NK-92 treated with Interleukin-12 subunit alpha and Interleukin-12 subunit beta, amount 100 ng/mL, for 24 hours (cell line): ENCODE measurements at places on chromosomes 16 and 17.

GRCh38 chr17:5446786-5447185 is 7.8 kb upstream of the C1QBP start:
- no peak for DNase-seq

DNA sequence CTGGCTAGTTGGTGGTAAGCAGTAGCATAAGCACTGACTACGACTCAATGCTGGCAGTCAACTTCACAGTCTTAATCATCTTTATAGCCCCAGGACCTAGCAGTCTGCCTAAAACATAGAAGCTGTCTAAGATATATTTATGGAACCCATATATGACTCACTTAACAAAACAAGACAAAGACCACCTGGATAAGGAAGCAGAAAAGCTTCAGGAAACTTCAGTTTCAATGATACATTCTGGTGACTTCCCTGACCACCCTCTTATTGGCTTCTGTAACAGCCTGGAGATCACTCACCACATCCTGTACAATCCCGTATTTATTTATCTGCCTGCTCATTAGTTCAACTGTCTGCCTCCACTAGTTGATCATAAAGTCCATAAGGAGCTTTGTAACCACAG is 95.5 kb downstream of the PMP22 start:
- DNase-seq = no peak

DNA sequence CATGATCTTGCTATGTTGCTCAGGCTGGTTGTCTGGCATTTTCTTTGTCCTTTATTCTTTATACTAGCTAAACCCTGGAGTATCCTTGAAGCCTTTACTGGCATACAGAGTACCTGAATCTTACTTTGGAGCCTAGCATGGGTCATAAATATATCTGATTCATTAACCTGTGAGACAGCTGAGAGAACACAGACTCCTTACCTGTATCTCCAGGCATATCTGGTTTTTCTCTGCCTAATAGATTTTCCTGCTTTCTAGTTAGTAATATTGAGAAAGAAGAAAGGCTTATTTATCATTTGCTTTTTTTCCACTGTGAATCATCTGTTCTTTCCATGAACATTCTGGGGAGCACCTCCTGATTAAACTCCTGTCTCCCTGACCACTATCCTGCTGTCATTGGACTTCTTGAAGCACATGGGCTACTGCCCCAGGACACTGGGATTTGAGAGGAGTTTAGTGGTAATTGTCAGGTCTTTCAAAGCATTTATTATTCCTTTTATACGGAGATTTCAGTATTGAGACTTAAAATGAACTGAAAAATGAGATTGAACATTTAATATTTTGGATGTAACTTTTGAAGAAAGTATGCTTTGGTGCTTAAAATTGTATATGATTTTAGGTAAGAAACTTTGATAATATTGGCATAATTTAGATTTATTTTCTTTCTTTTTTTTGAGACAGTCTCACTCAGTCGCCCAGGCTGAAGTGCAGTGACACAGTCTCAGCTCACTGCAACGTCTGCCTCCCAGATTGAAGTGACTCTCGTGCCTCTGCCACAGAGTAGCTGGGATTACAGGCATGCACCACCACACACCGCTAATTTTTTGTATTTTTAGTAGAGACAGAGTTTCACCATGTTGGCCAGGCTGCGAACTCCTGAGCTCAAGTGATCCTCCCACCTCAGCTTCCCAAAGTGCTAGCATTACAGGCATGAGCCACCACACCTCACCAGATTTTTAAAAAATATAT is 8.6 kb downstream of the PDP2 start:
- DNase-seq = no peak

- no peak for DNase-seq
These were observed 57.9 kb upstream of the CNEP1R1 start for GRCh38 chr16:49967012-49967559.

DNA sequence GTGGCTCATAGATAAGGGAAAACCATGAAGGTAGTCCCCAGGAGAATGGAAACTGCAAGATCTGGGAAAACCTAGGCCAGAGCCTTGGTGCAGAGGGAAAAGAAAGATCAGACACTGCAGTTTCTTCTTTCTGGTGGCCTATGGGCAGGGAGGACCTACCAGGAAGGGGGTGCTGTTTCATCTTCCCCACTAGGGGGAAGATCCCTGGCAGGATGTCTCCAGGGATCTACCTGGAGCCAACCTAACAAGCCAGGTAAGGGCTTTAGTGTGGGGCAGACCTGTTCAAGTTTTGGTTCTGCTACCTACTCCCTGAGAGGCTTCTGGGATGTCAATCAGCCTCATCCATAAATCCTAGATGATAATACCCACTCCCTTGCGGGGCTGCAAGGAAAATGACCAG is 21.4 kb downstream of the TOM1L2 start:
- no peak for DNase-seq

GRCh38 chr16:27368358-27368722 is 33.6 kb upstream of the IL21R start:
- DNase-seq = no peak

- DNase-seq = no peak
These were observed 415.3 kb upstream of the C16orf82 start for GRCh38 chr16:26651464-26651863.

GRCh38 chr16:24478401-24478800 is 61.0 kb upstream of the RBBP6 start:
- DNase-seq = no peak

DNA sequence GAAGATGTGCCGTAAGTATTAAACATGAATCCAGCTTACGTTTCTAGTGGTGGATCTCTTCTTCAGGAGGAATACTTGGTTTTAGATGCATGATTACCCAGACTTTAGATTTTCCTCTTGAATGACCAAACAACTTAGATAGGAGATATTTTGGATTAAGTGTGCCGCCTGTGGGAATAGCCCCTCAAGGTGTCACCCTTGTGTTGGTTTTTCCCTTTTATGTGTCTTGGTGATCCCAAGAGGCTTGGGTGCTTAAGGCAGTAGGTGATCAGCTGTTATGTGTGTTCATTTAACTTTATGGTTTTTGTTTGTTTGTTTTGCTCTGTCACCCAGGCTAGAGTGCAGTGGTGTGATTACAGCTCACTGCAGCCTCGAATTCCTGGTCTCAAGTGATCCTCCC is 115.1 kb downstream of the PPM1E start:
- DNase-seq = no peak

DNA sequence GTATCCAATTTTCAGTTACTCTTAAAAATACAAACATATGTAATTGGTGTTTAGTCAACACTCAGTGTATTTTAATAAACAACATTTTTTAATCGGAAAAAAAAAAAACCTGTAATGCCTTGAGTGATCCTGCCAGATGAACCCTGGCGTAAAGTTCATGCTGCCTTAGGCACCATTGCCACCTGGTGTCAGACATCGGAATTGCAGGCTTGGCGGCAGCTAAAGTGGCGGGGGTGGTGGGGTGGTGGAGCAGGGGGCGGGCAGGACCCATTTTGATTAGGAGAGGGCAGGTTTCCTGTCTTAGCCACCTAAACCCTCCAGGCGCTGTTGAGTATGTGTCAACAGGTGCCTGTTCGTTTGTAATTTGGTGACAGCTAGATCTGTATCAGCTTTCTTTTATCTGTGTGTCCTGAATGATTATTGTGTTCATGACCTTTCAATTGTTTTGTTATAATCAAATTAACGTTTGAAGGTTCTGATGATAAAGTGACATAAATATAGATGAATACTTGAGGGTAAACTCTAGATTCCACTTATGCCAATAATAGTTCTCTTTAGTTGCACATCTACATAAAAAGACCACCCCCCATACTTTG is 588.7 kb downstream of the CDH13 start:
- peak; percentile 62 for DNase-seq

GRCh38 chr17:66495035-66495434 is 192.6 kb downstream of the PRKCA start:
- no peak for DNase-seq

GRCh38 chr17:63356337-63356757 is 89.8 kb downstream of the CYB561 start:
- no peak for DNase-seq

GRCh38 chr16:1788095-1788707 is 5.3 kb downstream of the IGFALS start:
- DNase-seq = no peak

DNA sequence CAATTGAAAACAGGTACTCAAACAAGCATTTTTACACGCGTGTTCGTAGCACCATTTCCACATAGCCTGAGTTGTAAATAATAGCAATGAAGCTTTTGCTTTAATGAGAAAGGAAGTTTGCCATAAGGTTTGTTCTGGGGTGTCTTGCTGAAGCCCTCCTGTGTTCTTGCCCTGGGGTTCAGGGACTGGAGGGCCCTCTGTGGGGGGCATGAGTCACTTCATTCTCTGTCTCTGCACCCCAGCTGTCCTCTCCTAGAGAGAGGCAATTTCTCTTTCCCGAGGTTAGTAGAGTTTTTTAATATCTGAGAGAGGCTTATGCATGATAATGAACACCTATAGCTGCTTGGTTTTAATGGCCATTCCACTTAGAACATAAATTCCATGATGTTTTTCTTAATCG is 9.6 kb downstream of the AFMID start:
- DNase-seq = no peak

GRCh38 chr17:75820094-75821080 is 23.8 kb downstream of the UNC13D start:
- DNase-seq = no peak

DNA sequence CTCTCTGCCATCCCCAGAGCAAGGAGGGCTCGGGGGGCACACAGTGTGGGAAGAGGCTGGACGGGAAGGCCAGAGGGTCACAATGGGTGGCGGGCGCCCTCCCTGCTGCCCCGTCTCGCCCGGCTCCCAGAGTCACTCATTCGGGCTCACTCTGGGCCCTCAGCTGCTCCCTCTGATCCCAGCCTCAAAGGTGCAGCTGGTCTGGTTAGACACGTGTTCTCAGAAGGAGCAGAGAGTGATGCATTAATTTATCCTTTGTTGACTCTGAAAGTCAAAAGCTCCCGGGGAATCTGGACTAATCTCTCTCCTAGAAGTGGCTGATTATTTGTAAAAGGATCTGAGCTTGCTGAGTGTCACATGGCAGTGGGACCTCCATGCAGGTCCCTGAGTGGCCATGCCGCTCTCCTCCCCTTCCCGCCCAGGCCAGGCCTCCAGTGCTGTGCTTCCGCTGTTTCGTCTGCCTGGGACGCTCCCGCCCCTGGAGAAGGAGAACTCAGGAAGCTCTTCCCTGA is 87.5 kb downstream of the SEC14L1 start:
- DNase-seq = no peak

GRCh38 chr17:4375039-4375748 is 8.7 kb upstream of the UBE2G1 start:
- peak; percentile 15 for DNase-seq

DNA sequence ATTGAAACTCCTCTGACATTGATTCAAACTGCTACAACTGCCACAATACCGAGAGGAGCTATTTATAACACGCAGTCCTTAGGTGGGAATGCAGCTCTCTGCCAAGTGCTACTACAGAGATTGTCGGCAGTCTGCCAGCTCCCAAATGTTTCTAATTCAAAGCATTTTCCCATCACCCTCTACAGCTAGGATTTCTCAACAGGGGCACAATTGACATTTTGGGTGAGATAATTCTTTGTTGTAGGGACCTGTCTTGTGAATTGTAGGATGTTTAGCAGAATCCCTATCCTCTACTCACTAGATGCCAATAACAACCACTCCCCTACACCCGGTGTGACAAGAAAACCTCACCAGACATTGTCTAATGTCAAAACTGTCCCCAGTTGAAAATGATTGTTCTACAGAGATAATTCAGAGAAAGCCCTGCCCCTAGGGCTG is 7.8 kb upstream of the N4BP1 start:
- DNase-seq = no peak

- DNase-seq = no peak
These were observed 28.0 kb upstream of the DDX52 start for GRCh38 chr17:37671028-37671823.

DNA sequence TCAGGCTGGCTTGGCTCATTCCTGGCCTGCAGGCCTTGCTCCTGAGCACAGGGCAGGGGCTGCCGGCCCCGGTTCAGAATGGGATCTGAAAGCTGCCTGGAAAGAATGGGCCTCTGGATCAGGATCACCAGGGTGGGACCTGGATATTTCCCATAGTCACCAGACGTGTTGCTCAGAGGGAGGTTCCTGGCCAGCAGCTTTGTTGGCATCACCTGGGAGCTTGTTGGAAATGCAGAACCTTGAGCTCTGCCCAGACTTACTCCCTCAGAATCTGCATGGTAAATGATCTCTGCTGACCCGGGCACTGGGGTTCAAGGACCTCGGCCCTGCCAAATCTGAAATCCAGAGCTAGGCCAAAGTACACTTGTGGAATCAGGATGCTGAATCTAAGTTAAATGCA is 29.5 kb upstream of the MED9 start:
- no peak for DNase-seq
